ENCODE measurements at places on chromosomes 4 and X.

DNA sequence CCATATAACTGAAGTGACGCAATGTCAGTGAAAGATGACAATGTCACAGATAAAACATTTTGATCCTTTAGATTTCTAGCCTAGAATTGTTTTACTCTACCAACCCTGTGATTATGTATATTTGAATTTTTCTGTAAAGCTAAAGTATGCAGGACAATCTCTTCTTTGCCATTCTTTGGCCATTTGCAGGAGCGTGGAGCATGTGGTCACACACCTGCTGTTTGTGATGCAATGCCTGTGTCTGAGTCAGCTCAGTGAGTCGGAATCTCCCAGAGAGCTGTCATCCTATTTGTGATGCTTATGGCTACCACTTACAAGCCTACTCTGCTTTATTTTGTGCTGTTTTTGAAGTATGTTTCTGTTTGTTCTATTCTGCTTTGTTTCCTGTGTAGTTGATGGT lies 214.5 kb downstream of the NAF1 start:
- DNase-seq = peak; percentile 38

- no peak for DNase-seq
Measured at GRCh38 chrX:14843666-14844065, 29.2 kb downstream of the FANCB start.

DNA sequence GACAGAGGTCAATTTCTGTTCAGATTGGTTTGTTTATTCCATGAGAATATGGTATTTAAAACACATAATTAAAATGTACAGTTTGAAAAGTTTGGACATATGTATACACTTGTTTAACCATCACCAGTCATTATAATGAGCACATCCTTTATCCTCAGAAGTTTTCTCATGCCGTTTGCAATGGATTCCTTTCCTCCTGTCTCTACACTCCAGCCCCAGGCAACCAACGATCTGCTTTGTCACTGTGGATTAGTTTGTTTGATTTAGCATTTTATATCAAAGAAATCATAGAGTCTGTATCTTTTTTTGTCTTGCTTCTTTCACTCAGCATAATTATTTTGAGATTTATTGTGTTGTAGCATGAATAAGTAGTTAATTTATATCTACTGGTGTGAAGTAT lies 243.0 kb upstream of the TRAM1L1 start:
- DNase-seq = no peak

DNA sequence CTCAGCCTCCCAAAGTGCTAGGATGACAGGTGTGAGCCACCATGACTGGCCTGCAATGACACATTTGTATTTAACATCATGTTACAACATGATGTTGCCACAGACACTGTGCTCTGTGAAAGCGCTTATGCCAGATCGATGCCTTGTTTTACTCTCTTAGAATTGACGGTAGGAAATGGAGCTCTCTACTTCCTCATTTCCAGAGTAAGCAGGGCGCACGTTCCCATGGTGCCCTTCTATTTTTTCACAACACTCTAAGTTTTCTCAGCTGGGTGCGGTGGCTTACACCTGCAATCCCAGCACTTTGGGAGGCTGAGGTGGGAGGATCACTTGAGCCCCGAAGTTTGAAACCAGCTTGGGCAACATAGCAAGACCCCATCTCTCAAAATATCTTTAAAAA lies 60.7 kb upstream of the DHRSX start:
- no peak for DNase-seq

GRCh38 chrX:74924449-74925224 lies 615 bp downstream of the NEXMIF start:
- DNase-seq = no peak

DNA sequence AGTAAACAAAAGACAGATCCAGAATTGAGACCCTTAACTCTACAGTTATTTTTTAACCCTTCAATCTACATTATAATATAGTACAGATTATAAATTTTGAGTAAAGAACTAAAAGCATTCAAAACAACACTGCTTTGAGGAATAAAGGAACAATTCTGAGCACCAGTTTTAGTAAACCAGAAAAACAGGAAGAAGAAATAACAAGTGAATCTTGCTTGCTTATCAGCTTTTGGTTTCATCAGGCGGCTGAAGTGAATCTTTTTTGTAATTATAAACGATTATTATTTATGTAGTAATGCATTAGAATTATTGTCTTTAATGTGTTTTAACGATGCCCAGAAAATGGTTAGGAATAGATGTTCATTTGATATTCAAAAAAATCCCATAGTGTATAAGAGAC lies 305.4 kb downstream of the ARAP2 start:
- no peak for DNase-seq

DNA sequence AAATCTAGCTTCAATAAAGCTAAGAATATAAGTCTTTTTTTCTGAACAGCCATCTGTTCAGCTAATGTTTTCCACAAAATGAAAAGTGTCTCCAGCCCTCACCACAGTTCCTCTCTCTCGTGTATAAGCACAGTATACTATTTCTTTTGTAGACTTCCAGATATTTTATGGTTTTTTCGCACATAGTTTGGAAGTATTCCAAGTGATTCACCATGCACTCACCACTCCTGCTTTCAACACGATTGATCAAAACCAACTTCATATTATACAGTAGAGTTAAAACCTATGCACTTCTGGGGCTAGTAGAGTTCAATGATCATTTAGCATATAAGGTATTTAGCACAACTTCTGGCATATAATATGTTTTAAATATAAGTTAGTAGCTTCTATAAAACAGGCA lies 105.8 kb upstream of the DCAF12L1 start:
- DNase-seq = no peak
